Lung microvascular endothelial cell (primary cell): ENCODE measurements at places on chromosomes 16 and 17.

- DNase-seq = no peak
Observed at GRCh38 chr17:66392783-66393437, 90.5 kb downstream of the PRKCA start.

- DNase-seq = peak; percentile 12
Observed at GRCh38 chr17:41060052-41060604, at the start of gene KRTAP2-3. Gene KRTAP2-3, minus strand, starts transcription at chr17:41060114. Its CDS starts 64 bp downstream, at chr17:41060050.

- no peak for DNase-seq
Observed at GRCh38 chr16:1108299-1109252, 12.5 kb upstream of the C1QTNF8 start.

GRCh38 chr17:70368011-70368410 lies 198.7 kb downstream of the KCNJ2 start:
- no peak for DNase-seq

GRCh38 chr17:46737326-46737725 lies 81.2 kb downstream of the WNT3 start:
- DNase-seq = no peak

DNA sequence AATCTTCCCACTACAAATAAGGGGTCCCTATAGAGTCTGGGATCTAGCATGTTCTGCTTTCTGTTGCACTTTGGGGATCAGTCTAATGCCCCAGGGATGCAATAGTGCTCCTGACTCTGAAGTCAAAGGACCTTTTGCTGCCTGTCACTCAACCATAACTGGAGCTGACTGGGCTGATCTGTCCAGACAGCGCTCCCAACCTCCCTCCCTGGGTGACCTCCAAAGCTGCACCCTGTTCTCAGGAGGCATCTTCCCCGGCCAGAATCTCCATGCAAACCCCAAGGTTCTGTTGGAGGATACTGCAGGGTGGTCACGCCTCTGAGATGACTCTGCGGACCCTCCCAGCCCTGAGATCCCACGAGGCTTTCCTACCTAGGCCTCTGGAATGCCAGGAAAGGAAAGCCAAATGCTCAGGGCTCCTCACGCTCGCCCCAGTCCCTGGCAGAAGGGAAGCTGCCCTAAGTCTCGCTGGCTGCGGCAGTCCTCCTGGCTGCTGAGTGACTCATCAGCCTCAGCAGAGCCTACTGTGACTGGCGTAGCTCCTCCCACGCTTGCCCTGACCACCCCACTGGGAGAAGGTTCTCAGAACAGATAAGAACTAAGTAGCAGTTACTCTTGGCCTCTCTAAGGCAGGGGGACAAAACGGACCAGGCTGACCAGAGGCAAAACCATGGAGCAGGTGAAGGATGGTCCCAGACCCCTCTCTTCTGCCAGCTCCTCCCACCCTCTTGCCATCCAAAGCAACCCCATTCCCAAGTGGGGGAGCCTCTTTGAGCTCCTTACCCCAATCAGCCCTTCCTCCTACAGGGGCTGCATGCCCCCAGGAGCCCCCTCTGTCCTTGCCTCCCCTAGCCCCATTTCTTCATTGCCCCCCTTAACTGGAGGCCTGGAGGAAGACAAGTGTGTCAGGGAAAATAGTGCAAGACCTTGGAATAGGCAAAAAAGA lies 124.1 kb upstream of the TNRC6C start:
- peak; percentile 30 for DNase-seq

DNA sequence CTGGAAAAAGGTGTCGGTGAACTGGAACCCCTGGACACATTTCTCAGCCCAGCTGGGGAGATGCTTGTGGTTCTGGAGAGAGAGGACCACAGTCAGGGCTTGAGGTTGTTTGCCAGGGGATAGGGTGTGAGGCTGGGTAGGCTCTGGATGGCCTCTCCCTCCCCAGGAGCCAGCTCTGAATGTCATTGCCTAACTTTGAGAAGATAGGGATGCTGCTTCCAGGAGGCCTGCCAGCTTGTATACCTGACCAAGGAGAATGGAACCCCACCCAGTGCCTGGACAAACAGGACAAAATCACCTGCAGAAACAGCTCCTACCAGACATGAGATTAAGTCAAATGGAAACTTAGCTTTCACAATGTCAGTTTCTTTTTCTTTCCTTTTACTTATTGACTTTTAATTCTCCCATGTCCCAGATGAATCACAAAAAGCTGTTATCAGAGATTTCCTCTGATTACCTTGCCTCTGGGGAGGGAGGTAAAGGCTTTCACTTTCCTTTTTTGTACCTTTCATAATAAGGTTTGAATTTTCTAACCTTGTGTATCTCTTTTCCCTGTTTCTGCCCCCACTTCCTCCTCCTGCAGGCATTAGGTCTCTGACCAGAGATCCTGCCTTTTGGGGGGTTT lies 29.8 kb upstream of the PLLP start:
- DNase-seq = no peak

- no peak for DNase-seq
Observed at GRCh38 chr17:80104956-80105375, 3.6 kb downstream of the GAA start.

DNA sequence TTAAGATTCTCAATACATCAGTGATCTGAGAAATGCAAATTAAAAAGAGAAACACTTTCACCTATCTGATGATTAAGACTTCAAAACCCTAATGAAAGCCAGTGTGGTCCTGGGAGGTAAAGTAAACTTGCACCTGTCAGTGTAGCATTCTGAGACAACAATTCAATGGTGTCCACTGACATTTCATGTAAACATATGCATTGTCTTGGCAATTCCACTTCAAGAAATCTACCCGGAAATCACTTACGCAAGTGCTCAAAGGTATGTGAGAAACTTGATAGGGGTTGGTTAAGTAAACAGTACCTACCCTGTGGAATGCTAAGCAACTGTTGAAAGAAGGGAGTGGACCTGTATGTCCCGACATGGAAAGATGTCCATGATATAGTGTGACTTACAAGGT lies 2.1 kb downstream of the ST6GALNAC1 start:
- no peak for DNase-seq

DNA sequence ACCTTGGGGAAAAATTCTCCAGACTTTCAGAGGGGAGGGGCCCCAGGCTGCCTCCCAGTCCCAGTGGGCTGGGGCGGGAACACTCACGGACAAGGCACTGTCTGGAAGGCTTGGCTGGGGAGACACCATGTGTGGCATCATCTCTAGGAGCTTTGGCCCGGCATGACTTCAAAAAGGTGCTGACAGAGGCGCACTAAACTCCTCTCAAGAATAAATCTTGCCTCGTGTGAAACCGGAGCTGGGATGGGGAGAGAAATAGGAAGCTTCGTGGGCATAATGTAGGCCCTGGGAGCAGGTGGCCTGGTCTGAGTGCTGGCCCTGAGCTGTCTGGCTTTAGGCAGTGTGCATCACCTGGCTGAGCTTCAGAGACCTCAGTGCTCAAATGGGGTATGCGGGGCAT lies 5.7 kb downstream of the WSCD1 start:
- DNase-seq = no peak

DNA sequence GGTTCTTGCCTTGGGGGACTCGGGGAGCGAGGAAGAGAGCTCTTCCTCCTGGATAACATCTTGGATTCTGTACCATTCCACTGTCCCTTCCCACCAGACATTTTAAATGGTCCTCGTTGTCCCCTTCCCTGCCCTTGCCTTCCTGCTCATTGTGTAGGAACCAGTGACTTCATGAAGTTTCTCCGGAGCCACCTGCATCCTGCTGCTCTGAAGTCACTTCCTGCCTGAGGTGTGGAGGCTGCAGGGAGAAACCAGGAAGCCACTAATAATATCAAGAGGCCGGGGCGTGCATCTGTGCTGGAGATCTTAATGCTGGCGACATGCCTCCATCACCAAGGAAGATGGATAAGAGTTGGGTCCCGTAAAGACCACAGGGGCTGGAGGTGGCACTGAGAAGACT lies 6.2 kb upstream of the SLC16A13 start:
- peak; percentile 87 for DNase-seq

GRCh38 chr16:89442588-89442987 lies 47.8 kb downstream of the ANKRD11 start:
- DNase-seq = no peak

GRCh38 chr17:67215991-67216421 lies 29.0 kb downstream of the HELZ start:
- DNase-seq = no peak

GRCh38 chr16:28930652-28931051 lies 1.1 kb upstream of the CD19 start:
- no peak for DNase-seq

DNA sequence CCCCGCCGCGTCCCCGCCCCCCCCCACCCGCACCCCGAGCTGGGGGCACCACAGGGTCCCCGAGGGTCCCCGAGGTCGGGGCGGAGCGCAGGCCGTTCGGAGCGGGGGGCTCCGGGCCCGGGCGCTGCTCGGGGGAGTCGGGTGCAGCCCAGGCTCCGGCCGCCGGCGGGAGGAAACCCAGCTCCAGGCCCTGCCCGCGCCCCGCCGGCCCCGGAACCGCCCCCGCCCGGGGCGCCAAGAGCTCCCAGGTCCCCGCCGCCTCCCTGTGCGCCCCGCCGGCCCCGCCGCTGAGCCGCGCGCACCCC lies 33.2 kb upstream of the RPH3AL start:
- no peak for DNase-seq

- no peak for DNase-seq
Observed at GRCh38 chr17:185445-186138, 4.1 kb upstream of the DOC2B start.

DNA sequence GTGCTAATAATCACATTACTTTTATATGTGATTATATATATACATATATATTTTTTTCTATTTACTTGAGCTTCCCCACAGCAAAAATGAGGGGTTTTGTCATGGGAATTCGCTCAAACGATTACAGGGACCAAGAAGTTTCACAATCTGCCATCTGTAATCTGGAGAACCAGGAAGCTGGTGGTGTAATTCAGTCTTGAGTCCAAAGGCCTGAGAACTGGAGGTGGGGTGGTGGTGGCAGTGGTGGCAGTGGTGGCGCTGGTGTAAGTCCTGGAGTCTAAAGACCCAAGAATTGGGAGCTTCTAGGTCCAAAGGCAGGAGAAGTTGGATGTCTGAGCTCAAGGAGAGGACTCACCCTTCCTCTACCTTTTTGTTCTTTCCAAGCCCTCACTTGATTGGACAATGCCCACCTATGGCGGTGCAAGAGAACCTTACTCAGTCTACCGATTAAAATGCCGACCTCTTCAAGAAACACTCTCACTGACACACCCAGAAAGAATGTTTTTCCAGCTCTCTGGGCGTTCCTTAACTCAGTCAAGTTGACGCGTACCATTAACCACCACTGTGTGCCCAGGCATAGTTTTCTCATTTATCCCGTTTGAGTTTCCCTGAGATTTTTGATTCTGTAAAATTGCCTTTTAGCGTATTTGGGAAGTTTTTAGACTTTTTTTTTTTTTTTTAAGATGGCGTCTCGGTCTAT lies 31.9 kb downstream of the POLR2A start:
- DNase-seq = no peak

DNA sequence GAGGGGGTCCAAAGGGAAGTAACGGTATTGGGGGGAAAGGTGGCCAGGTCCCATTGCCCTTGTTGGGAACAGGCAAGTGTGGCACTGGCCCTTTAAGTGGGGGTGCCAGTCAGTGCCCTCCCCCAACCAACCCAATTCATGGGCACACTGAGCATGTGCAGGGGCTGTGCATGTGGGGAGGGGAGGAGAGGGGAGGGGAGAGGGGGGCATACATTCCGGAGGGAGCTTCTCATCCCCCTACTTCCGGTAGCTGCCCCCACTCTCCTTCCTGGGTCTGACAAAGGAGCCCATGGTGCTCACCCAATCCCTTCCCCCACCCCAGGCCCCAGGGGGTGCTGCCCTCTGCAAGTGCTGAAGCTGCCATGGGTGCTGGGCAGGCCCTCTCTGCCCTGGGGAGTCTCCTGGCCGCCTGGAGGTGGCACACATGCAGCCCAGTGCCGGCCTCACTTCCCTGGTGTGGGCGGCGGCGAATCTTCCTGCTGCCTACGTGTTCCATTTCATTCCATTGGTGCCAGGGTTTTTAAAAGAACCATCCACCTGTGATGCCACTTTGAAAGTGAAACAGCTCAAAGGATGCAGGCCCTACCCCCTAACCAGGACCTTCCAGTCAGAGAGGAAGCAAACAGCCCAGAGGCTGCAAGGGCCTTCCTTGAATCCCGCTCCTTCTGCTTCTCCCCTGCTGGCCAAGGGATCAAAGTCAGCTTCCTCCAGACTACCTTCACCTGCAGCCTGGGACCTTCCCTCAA lies 11.0 kb downstream of the HEXIM2 start:
- DNase-seq = no peak

- DNase-seq = peak; percentile 33
Observed at GRCh38 chr17:77453613-77454241, 313.0 kb downstream of the SEC14L1 start.

DNA sequence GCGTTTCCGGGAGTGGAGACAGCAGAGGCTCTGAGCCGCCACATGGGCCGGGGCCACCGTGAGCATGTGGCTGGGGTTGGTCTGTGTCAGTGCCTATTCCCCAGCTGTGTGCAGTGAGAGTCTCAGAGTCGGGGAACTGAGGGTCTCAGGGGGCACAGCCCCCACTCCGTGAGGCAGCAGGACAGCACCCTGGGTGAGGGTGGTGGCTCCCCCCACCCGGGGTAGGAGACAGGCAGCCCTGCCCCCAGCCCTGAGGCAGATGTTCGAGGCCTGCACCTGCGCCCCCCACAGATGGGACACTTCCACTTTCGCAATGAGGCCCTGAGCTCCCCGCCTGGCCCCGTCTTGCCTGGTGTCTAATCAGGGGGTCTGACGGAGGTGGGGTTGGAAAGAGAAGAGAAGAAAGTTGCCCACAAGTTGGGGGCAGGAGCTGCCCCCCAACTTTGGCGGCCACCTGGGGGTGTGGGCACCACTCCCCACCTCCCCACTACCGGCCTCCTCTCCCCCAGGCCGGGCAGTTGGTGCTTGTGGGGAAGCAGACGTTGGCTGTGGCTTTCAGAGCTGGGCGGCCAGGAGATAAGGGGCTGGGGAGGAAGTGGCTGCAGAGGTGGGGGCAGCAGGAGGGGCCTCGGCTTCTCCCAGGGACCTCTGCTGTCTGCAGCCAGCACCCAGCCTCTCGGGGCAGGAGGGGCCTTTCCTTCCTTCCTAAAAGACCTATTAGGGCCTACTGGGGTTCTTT lies 1.8 kb upstream of the CBFA2T3 start:
- DNase-seq = no peak

GRCh38 chr17:50902372-50903353 lies 36.5 kb upstream of the TOB1 start:
- no peak for DNase-seq

GRCh38 chr17:76023900-76024237 lies 3.2 kb downstream of the EVPL start:
- no peak for DNase-seq

GRCh38 chr16:48235556-48236136 lies 8.5 kb upstream of the LONP2 start:
- DNase-seq = peak; percentile 66

DNA sequence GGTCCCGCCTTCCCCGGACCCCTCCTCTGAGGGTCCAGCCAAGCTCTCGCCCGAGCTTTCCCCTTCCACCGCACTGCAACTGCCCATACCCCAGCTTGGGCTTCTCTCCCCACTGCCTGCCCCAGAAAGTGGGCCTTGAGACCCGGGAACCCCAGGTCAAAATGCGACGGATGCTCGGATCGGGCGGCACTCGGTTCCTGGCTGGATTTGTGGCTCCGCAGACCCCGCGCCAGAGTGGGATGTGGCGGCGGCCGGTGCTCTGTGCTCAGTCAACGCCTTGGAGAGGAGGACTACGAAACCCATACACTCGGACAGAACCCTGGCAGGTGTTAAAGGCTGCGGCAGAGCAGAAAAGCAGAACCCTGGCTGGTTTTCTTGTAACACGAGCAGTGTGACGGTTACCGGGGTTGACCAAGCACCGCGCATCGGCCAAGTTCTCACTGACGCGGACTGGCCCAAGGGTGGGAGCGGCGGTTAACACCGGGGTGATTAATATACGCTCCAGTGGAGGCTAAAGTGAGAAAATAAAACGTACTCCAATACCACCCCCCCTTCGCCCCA lies 885 bp upstream of the SLFN13 start:
- peak; percentile 5 for DNase-seq

- peak; percentile 69 for DNase-seq
Observed at GRCh38 chr16:70746040-70746707, 54.8 kb downstream of the VAC14 start.
